NCI-H1092 (cell line): ENCODE measurements at places on chromosomes 13 and 19.

DNA sequence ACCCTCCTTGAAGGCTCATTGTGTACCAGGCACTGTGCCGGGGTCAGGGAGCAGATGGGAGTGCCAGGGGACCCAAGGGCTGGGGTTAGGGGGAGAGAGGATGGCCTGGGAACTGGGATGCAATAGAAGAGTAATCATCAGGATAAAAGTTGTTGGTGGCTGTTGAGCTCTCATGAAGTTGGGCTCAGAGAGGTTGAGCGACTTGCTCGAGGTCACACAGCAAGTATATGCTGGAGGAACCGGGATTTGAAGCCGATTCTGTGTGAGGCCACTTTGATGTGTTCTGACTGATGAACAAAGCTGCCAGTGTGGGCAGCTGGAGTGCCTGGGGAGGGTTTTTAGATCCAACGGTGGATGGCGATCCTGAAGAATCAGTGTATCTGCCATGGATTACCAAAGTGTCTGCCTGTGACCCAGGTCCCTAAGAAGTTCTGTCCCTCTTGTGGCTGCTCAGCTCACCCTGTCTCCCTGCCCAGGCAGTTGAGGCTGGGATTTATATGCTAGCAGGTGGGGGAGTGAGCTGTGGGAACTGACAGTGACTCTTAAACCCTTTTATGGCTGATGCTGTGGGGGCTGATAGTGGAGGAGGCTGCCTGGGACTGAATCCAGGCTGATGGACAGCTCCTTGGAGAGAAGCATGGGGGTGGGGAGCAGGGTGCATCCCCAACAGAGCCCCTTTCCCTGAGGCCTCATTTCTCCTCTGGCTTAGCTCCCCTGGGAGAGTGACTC is 8.3 kb downstream of the ARHGEF18 start:
- no peak for DNase-seq

- no peak for DNase-seq
These were observed 909 bp downstream of the RFXANK start for GRCh38 chr19:19192910-19193423.

GRCh38 chr19:48492925-48493717 is 18.5 kb downstream of the LMTK3 start:
- peak; percentile 54 for DNase-seq

GRCh38 chr13:106003651-106004050 is 531.8 kb downstream of the EFNB2 start:
- no peak for DNase-seq

- DNase-seq = no peak
These were observed 1.2 kb upstream of the ENOX1 start for GRCh38 chr13:43787997-43788396.

DNA sequence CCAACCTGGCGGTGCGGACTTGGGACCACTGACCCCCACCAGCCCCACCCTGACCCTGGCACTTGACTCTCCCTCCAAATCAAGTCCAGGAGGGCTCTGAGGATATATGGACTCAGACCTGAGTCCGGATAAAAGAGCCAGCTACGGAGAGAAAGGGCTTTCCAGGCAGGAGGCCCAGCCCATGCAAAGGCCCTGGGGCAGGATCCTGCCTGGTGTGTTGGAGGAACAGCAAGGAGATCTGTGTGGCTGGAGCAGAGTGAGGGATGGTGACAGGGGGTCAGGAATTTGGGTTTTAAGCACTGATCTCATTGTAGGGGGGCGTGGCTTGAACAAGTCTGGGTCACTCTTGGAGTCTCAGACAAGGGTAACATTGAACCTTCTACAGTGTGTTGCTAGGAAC is 474 bp upstream of the ZNRF4 start:
- DNase-seq = no peak

GRCh38 chr19:15937771-15938170 is 3.4 kb upstream of the CYP4F11 start:
- DNase-seq = no peak

DNA sequence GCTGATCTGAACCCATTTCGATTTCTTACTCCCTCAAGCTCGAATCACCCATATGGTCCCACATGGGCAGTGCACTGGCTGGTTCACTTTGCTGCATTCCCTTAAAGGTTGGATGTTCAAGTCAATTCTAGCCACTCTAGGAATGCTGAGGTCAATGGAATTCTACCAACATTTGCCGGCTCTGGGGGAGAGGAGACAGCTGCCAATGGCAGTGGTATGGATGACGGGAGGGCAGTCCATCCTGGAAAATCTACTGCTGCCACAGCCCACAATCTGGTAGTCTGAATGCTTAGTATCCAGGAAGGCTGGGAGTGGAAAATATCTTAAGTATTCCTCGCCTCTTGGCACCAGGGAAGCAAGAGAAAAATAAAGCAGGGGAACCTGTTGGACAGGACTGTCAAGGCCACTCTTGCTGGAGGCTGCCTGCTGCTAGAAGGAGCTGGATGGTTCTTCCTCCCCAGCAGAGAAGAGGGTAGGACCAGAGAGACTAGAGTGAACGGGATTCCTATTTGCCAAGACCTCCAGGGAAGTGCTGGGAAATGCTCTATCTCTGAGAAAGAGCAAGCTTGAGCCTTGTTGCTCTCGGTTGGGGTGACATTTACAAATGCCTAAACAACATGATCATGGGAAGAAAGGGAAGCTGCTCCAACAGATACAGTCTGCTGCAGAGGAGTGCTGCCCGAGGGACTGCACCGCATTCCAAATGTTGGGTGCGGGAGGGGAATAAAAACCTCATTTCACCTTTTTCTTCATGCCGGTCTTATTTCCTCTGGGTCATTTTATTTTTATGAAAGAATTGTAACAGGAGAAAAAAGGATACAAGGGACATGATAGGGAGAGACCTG is 20.7 kb upstream of the HMGB1 start:
- no peak for DNase-seq

- no peak for DNase-seq
These were observed 14.6 kb downstream of the ATP7B start for GRCh38 chr13:51996641-51997040.

GRCh38 chr19:31351855-31352195 is 2.6 kb upstream of the TSHZ3 start:
- no peak for DNase-seq

DNA sequence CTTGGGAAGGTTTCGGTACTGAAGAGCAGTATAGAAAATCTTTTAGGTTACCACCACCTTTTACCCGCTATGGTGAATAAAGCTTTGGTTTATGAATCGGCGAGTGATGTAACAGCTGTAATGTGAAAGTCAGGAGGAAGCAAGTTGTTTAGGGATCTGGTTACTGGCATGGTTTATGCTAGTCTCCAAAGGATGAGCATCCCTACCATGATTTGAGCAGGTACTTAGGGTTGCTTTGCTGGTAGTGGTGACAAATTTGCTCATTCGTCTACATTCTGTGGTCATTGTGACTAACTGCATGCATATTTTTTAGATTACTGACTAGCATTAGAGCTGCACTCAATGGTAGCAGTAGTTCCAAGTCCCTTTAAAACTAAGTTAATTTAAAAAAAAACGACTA is 104.1 kb downstream of the FRY start:
- no peak for DNase-seq

DNA sequence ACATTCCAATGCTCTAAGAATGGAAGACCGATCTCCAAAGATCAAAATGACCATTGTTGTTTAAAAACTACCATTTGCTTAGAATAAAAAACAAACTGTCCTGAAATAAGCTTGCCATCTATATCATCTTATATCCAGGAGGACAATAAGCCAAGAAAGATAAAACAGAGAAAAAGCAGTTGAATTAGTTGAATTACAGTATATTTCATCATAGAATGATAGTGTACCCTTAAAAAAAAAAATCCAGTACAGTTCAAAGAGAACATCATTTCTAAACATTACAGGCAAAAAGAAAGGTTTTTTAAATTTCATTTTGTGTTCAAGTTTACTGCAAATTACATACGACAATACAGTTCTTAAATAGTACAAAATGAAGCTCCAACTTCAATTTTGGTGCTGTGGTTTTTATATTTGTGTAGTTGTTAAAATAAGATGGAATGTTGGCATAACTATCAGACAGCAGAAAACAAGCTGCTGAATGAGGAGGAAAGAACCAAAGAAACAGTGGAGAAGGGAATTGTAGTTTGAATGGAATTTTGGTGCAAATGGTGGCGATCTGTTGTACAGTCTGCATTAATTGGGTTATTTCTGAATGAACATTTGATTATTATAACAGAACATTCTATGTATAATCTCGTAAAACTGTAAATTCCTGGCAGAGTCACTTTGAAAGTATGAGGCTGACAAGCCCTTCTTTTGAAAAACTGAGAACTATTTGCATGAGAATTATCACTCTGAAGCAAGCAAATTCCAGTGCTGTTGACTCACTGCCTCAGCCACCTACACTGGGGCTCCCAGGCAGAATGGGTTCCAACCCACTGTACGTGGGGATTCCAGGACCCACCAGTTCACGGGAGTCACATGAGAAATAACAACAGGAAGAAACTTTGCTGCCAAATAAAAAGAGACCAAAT is 37.7 kb downstream of the LHFPL6 start:
- DNase-seq = no peak

DNA sequence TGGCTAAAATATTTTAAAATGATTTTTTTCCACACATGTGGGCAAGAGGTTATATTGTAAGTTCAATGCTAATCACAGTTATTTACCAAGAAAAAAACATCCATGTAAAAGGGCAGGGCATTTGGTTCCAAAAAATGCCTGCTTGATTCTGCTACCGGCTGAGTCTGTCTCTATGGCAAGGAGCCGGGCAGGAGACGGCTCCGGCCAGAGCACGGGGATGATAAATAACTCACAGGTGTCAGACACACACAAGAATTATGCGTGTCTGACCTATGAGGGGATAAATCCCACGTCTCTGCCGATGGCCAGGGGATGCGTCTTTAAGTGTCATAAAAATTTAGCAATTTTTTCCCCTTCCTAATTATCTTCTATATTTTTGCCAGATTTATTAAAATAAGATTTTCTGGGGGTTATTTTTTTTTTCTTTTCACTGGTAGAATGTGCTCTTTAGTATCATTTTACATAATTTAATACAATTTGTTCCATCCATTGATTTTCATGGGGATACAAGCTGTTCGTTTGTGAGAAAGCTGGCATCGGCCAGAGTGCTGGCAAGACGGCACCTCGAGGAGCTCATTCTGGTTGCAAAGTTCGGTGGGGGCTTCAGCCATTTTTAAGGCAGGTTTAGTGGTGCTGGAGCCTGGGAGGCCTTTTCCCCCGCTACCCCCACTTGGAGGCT is 253.9 kb downstream of the ZNF536 start:
- DNase-seq = no peak

- no peak for DNase-seq
These were observed 99.4 kb downstream of the ZMYM2 start for GRCh38 chr13:20057963-20058362.

GRCh38 chr19:18057557-18057956 is 29.2 kb downstream of the IL12RB1 start:
- no peak for DNase-seq

DNA sequence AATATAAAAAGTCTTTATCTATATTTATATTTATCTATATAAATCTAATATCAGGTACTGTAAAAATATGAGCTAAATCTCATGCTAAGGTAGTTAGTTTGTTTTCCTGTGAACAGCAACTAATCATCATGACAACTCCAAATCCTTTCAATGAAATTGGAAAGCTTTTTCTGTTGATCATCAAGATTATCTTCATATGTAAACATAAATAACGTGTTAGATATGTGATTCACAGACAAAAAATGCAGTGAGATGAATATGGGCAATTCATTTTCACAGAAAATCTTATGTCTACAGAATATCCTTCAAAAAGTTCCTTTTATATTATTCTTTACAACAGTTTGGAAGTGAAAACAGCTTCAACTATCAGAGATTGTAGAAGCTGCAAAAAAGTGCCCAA is 41.7 kb upstream of the EEF1AKMT1 start:
- DNase-seq = no peak

GRCh38 chr13:75368167-75368566 is 113.8 kb downstream of the TBC1D4 start:
- no peak for DNase-seq

- no peak for DNase-seq
These were observed 150.2 kb downstream of the DCT start for GRCh38 chr13:94329277-94329676.

DNA sequence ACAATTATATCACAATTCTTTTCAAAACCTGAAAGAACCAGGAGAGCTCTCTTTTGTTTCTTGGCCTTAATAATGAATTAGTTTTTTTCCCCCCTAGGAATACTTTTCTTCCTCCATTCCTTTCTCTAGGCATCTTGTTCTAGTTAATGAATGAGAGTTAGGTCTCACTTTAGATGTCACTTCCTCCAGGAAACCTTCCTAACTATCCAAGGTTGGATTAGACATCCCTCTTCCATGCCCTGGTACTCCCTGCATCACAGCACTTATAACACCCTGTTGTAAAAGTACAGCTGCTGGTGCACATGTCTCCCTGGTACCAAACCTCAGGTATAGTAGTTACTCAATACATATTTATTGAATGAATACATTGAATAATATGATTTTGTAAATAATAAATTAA is 21.2 kb upstream of the DGKH start:
- no peak for DNase-seq

DNA sequence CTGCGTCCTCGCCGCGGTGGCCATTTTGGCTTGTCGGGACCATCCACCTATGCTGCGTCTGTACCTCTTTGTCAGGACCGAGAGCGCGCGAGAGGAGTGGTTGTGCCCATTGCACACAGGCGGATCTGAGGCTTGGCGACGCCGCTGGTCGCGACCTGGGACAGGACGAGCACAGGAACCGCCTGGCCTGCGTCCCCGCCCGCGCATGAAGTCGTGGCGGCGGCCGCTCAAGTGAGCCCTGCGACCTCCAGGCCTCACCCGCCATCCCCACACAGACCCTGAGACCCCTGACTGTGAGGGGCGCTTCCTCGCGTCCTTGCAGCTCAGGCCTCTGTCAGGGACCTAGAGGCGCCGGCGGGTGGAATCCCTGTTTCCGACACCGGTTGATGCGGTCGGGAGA is 16.8 kb downstream of the ZNF586 start:
- DNase-seq = no peak

- no peak for DNase-seq
These were observed 195.0 kb upstream of the ATXN8OS start for GRCh38 chr13:69912630-69913029.

- no peak for DNase-seq
These were observed 13.9 kb downstream of the SGTA start for GRCh38 chr19:2769218-2769617.

DNA sequence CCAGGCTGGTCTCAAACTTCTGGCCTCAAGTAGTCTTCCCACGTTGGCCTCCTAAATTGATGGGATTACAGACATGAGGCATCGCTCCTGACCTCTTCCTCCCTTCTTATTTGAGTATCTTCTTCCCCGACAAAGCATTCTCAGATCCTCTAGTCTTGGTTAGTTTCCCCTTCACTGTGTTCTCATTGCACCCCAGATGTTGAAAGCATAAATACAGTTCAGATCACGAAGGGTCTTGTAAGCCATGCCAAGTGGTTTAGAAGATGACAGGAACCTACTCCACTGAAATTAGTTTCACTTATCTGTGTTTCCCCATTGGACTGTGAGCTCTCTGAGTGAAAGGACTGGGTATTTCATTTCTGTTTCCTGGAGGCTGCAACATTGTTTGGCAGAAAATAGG is 100.7 kb downstream of the DGKH start:
- no peak for DNase-seq

- no peak for DNase-seq
These were observed at the start of gene MAP4K1 for GRCh38 chr19:38617764-38618589. Gene MAP4K1, minus strand, starts transcription at chr19:38617953. Its CDS starts 58 bp downstream, at chr19:38617895.

GRCh38 chr19:41001243-41001971 is 10.3 kb downstream of the CYP2B6 start:
- no peak for DNase-seq
